CD4-positive, alpha-beta T cell treated with Interleukin-10 for 1 hour (primary cell): ENCODE measurements at places on chromosomes 5 and 9.

DNA sequence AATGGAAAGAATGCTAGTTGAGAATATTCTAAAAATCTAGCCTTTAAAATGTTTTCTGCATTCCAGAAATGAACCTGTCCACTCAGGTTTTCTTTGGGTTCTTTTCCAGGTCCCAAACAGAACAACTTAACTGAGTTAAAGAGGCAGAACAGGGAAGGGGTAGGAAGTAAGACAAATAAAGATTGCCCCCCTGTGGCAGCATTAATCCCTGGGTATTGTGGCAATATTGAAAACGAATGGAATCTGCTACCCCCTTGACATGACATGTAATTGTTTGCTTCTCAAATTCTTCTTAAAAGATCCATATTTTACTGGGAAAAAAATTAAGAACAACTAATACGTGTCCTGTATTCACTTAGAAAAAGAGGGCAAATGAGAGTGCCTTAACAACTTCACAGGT, 9.3 kb upstream of the RBM22 start:
- peak; percentile 29 for DNase-seq

- DNase-seq: no peak
Observed at GRCh38 chr9:98049288-98050072, 7.1 kb upstream of the NANS start.

GRCh38 chr5:138444774-138445546, 6.1 kb downstream of the REEP2 start:
- DNase-seq: no peak

GRCh38 chr5:71651579-71651978, 64.4 kb downstream of the MCCC2 start:
- no peak for DNase-seq

- no peak for DNase-seq
Observed at GRCh38 chr5:1320436-1321344, 24.2 kb downstream of the CLPTM1L start.

- no peak for DNase-seq
Observed at GRCh38 chr9:21996438-21996837, 1.8 kb downstream of the CDKN2B-AS1 start.

DNA sequence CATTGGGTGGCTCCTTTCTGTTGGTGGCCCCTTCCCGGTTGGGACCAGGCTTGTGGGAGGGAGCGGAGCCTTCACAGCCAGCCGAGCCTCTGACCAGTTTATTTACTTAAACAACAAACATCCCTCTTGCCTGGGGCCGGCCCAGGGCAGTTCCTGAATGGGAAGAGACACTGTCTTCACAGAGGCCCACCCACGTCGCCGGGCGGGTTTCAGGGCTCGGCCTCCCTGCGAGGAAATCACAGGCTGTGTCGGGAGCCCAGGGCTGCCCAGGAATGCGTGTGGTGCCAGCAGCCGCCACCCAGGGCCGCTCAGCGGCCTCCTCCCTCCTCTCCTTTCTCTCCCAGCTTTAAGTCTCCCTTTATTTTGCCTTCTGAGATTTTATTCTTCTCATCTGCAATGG, 132.5 kb downstream of the HSD17B3 start:
- no peak for DNase-seq

GRCh38 chr9:124284940-124285441, 27.2 kb downstream of the NEK6 start:
- no peak for DNase-seq

- no peak for DNase-seq
Observed at GRCh38 chr5:21919414-21920022, 933.6 kb downstream of the CDH12 start.

DNA sequence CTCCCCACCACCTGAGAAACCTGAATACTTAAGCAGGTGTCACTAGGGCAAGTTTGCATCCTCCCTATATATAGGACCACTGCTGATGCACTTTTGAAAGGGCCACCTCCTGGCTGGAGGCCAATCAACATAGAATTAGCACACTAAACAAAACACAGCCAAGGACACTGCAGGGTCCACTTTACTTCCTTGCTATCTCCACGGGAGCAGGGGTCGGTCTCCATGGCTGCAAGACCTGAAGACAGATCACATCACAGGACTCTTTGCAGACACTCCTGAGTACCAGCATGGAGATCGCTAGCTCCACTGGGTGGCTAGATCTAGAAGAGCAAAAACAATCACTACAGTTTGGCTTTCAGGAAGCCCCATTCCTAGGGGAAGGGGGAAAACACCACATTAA, 72.3 kb downstream of the C9orf153 start:
- DNase-seq: no peak

- DNase-seq: no peak
Observed at GRCh38 chr5:88825584-88826315, 57.2 kb downstream of the MEF2C start.

DNA sequence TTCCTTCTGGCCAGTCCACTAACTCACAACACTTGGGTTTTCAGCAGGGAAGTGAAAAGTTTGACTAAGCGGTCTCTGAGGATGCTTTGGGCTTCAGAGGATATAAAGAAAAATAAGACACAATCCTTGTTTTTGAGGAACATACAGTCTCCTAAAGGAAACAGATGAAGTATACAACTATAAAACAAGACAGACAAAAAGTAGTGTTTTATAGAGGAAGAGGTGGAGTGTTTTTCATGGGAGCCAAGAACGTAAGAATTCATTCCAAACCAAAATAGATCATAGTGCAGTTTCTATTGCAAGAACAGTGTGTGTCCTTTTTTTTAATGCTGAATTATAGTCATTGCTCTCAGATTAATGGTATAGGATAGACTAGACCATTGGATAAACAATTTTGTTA, 586.9 kb upstream of the BRINP1 start:
- no peak for DNase-seq

GRCh38 chr5:167261309-167262100, 1029.9 kb upstream of the WWC1 start:
- no peak for DNase-seq

DNA sequence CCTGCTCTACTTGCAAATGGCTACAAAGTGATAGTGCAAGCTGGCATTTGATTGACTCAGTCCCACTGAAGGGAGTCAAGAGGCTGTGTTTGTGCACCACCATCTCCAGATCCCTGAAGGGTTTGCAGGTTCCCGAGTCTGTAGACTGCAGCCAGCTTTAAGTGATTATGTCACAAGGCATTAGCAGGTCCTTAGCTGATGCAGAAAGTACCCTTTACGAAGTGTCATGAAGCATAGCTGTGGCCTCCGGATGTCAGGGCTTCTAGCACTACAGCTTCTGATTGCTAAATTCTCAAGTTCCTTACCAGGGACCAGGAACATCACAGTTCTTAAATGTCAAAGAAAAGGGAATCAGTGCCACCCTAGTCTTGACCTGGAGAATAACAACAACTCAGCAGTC, 311.3 kb upstream of the TRPC7 start:
- DNase-seq: no peak

DNA sequence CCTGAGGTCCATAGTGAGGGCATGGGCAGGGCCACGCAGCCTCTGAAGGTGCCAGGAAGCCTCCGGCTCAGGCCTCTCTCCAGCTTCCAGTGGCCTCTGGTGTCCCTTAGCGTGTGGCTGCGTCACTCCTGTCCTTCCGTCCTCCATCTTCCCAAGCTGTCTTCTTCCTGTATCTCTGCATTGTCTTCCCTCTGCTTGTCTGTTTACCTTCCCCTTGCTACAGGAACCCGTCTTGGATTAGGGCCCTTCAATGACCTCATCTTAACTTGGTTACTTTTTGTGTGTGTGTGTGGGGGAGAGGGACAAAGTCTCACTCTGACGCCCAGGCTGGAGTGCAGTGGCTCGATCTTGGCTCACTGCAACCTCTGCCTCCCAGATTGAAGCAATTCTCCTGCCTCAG, 14.4 kb downstream of the ASS1 start:
- DNase-seq: no peak

DNA sequence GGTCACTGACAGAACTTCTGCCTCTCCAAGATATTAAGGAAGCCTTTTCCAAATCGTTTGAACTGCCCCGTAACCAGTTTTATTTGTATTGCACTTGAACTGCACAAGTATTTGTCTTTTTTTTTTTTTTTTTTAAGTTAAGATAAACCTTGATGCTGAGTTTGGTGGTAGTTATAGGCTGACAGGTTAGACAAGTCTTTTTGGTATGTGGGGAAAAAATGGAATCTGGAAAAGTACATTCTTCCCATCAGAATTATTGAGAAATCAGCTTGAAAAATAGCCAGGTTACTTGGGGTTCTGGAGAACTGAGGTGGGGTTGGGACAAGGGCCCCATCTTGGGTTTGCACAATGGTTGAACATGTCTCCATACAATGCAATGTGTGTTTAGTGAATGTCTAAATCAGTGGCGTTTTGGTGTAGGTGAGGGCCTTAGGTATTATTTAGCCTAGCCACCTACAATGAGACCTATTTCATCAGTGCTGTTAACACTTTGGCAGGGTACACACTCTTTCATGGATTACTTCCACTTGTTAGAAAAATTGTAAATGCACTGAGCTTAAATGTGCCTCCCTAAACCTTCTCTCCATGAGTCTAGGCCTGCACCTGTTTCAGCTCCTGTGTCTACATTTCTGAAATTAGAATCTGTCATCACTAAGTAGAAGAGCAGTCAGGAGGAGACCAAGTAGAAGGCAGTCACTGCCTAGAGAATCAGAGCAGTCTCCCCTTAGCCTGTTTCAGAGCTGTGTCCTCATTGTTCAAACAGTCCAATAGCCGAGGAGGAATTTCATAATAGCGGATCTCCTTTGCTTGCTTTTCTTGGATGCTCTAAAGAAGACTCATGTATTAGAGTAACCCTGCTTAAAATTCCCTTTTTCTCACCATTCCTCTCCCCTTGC, 140.0 kb upstream of the HMHB1 start:
- no peak for DNase-seq

DNA sequence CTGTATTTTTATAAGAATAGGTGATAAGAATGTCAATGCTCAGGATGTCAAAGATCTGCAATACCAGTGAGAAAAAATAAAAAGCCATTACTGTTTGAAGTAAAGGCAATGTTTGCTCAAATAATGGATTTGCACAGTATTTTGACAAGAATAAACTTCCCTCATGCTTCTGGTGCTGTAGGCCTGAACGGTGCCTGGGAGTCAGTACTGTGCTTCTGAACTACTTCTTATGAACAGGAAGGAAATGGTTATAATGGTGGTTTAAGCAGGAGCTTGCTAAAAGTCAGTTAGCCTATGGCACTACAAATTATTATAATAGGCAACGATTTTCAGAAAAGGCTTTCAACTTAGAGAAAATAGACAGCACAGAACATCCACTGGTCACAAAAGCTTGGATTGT, 548.3 kb upstream of the CDH18 start:
- DNase-seq: no peak

DNA sequence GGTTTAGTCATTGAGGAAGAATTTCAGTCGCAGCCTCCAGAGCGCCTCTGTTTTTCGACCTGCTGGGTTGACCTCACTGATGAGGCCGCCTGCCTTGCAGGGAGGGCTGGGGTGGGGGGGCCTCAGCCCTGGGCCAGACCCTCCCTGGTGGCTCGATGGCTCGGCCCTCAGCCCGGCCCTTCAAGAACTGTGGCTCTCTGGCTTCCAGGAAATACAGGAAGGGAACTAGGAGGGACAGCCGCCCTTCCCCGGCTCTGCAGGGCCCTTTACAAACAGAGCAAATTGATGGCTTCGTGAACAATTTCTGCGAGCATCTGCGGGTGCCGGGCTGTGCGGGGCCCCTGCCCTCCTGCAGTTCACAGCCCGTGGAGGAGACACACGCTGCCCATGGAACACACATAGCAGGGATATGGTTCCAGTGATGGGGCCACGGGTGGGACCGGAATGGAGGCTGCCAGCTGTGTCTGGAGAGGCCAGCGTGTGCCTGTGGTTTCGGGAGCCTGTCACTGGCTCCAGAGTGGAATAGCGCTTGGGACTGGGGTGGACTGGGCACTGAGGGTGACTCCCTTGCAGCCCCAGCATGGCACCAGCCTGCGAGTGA, 39.6 kb downstream of the COL5A1 start:
- DNase-seq: no peak

DNA sequence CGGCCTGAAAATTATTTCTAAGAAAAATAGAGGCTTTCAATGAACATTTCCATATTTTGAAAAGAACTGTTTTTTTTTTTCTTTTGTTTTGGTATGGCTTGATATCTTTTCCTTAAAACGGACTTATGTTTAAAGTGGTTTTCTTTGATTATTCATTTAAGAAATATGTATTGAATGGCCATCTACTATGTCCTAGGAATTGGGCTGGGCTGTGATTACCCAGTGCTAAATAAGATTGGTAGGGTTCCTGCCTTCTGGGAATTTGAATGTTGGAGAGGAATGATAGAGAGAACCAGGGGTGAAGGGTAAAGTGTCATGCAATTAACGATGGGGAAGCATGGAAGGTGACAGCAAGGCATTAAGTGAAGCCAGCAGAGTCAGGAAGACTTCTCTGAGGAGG, 33.2 kb downstream of the TNFSF8 start:
- DNase-seq: no peak

DNA sequence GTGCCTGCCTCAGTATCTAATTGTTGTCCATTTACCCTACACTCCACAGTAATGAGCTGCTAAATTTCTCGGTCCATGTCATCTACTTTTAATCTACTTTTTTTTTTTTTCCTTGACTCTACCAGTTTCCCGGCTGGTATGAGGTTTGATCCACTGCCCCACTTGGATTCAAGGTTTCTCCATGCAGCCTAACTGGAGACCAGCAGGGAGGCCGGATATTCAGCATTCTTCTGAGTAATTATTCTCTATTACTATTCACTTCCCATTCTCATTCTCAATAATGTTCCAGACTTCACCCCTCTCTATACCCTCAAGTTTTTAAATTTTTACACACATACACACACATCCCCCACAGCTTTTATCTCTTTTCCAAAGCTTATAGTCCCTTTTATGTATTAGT, 51.0 kb upstream of the SUSD1 start:
- no peak for DNase-seq

- DNase-seq: peak; percentile 41
Observed at GRCh38 chr5:38556599-38557307, at the start of gene LIFR. Gene LIFR (minus strand): TSS chr5:38556646. CDS start chr5:38530647, 25,999 bp downstream.

DNA sequence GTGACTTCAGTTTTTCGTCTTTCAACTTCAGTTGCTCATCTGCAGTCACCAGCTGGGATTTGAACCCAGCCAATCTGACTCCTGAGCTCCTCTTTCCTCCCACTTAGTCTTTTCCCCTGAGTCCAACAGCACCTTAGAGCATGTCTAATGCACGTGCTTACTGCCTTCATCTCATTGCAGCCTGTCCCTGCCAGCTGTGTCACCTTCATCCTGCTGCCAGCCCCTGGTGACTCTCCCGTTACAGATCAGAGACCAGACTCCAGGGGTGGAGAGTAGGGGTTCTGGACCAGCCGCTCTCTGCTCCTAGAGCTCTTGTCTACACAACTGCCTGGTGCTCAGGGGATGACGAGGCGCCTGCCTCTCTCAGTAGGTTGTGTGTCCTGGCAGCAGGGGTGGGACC, 132.9 kb upstream of the LMX1B start:
- no peak for DNase-seq

GRCh38 chr5:56557198-56557597, 258.2 kb upstream of the MAP3K1 start:
- no peak for DNase-seq
